Fibroblast of lung (primary cell): ENCODE measurements at places on chromosomes 6 and 20. TPM values are rescaled to one million over a fixed set of nuclear protein-coding genes. Genes with fewer than 3 reads are reported as not detected.

Gene CD93
- under 0.01 TPM in 1 of 2 replicates, not detected in the other for total RNA-seq

Gene C20orf204
- 0.26 and 0.66 TPM in 2 replicates for total RNA-seq

Gene FAM135A
- 10.2 and 11.0 TPM in 2 replicates for total RNA-seq

Gene GRM1
- total RNA-seq: under 0.01 and 0.17 TPM in 2 replicates

Gene SYTL3
- 2.8 and 4.6 TPM in 2 replicates for total RNA-seq

- no peak overlapping the region for H3K4me3 ChIP-seq
- no peaks in the 10 kb centered on the region for H3K4me1 ChIP-seq
- no peak for DNase-seq
- H3K27me3 ChIP-seq: peaks cover 3% of the 10 kb centered on the region
- H3K27ac ChIP-seq: no peak overlapping the region
- H3K36me3 ChIP-seq: no peaks in the 10 kb centered on the region
Observed at GRCh38 chr6:34102099-34102656, 43.7 kb downstream of the GRM4 start.

DNA sequence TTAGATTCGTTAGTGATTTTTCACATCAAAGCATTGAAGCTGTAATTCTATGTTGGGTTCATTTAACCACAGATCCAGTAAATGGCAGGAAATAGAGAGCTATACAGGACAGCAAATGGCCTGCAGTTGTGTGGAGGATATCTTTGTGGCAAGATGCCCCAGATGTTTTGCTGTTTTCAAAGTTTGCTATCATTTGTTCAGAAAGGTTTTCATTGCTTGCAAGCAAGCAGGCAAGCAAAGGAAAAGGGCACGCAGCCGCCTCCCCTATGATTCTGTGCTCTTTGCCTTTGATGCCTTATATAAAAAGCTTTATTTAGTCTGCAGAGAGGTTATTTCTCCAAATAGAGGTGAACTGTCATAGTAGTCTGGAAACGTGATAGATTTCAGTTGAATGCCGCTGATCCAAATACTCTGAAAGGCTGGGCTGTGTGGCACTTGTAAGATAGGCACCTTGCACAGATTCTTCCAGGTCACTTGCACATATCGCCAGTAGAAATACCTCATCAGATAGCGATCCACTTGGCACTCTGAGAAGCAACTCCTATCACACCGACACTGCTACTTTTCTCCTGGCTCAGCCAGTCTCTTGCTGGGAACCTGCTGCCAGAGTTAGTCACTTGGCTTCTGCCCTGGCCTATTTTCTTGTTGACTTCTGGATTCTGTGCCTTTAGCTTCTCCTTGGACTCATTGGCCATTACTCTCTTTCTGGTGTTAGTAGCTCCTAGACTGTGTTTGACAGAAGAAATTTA, 66.4 kb downstream of the UTRN start:
- no peak overlapping the region for H3K4me3 ChIP-seq
- peaks cover 10% of the 10 kb centered on the region for H3K4me1 ChIP-seq
- H3K27ac ChIP-seq: no peak overlapping the region
- no peaks in the 10 kb centered on the region for H3K36me3 ChIP-seq
- DNase-seq: peak; percentile 67

DNA sequence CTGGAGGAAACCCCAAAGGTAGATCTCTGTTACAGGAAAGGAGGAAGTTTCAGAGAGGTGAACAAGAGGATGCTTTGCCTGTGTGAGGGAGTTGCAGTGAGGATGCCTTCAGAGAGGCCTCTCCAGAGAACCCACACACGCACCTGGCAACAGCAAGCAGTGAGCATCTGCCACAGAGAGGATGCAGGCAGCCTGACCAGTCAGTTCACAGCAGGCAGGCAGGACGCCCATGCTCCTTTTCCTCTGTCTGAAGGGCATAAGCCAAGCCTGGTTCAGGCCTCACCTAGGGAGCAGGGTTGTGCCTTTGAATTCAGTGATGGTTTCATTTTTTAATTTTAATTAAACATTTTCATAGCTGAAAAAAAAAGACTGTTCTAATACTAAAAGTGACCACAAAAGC, 346.0 kb upstream of the MARCKS start:
- no peak overlapping the region for H3K27ac ChIP-seq
- no peak overlapping the region for H3K4me3 ChIP-seq
- no peaks in the 10 kb centered on the region for H3K4me1 ChIP-seq
- H3K27me3 ChIP-seq: no peaks in the 10 kb centered on the region
- no peaks in the 10 kb centered on the region for H3K36me3 ChIP-seq

GRCh38 chr6:162478192-162478671, 249.3 kb downstream of the PRKN start:
- H3K4me1 ChIP-seq: no peaks in the 10 kb centered on the region
- no peak for DNase-seq
- no peak overlapping the region for H3K4me3 ChIP-seq
- no peaks in the 10 kb centered on the region for H3K36me3 ChIP-seq

- H3K27ac ChIP-seq: no peak overlapping the region
- H3K36me3 ChIP-seq: no peaks in the 10 kb centered on the region
- DNase-seq: peak; percentile 26
- H3K27me3 ChIP-seq: no peaks in the 10 kb centered on the region
- H3K4me3 ChIP-seq: no peak overlapping the region
Observed at GRCh38 chr6:139625998-139626975, 251.8 kb upstream of the CITED2 start.

GRCh38 chr20:8389381-8390036, 257.4 kb downstream of the PLCB1 start:
- no peaks in the 10 kb centered on the region for H3K27me3 ChIP-seq
- peak overlapping the region; percentile 34 for H3K27ac ChIP-seq
- no peak overlapping the region for H3K4me3 ChIP-seq
- H3K4me1 ChIP-seq: peaks cover 20% of the 10 kb centered on the region
- peak; percentile 42 for DNase-seq

DNA sequence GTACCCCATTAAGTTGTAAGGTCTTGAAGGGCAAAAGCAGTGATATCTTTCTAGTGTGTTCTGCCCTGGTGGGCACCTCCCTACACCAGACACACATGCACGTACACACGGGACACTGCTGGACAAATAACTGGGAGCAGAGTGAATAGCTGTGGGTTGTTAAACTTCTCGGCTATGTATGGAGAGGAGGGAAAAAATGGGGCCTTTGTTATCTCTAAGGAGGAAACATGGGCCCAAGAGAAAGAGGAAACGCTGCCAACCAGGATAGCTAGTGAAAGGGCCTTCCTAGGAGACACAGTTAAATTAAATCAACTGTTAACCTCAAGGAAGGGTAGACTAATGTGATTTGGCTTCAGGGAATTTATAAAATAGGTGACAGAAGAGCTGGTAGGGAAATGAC, 169.7 kb downstream of the MYLK4 start:
- no peak overlapping the region for H3K27ac ChIP-seq
- no peak overlapping the region for H3K4me3 ChIP-seq
- no peaks in the 10 kb centered on the region for H3K36me3 ChIP-seq
- no peak for DNase-seq
- H3K27me3 ChIP-seq: no peaks in the 10 kb centered on the region

GRCh38 chr6:116586738-116587137, 15.4 kb downstream of the RWDD1 start:
- peaks cover 2% of the 10 kb centered on the region for H3K36me3 ChIP-seq
- H3K4me3 ChIP-seq: no peak overlapping the region
- no peak for DNase-seq
- H3K27ac ChIP-seq: no peak overlapping the region
- no peaks in the 10 kb centered on the region for H3K4me1 ChIP-seq

- no peaks in the 10 kb centered on the region for H3K4me1 ChIP-seq
- H3K4me3 ChIP-seq: no peak overlapping the region
- H3K36me3 ChIP-seq: no peaks in the 10 kb centered on the region
Observed at GRCh38 chr20:40422656-40423055, 266.4 kb downstream of the MAFB start.

GRCh38 chr6:25312703-25313102, 33.5 kb downstream of the CARMIL1 start:
- peak overlapping the region; percentile 61 for H3K27ac ChIP-seq
- H3K27me3 ChIP-seq: no peaks in the 10 kb centered on the region
- H3K4me3 ChIP-seq: peak overlapping the region; percentile 23
- DNase-seq: peak; percentile 70
- H3K36me3 ChIP-seq: no peaks in the 10 kb centered on the region
- peaks cover 14% of the 10 kb centered on the region for H3K4me1 ChIP-seq

- peaks cover 2% of the 10 kb centered on the region for H3K4me1 ChIP-seq
- peak; percentile 48 for DNase-seq
- no peak overlapping the region for H3K4me3 ChIP-seq
- H3K27ac ChIP-seq: no peak overlapping the region
- H3K27me3 ChIP-seq: no peaks in the 10 kb centered on the region
Observed at GRCh38 chr20:38790200-38791053, 15.1 kb upstream of the PPP1R16B start.
